ENCODE measurements at places on chromosomes 1 and 21.
A peak's percentile ranks its signal among the peaks of the same experiment; 100 is the strongest.

DNA sequence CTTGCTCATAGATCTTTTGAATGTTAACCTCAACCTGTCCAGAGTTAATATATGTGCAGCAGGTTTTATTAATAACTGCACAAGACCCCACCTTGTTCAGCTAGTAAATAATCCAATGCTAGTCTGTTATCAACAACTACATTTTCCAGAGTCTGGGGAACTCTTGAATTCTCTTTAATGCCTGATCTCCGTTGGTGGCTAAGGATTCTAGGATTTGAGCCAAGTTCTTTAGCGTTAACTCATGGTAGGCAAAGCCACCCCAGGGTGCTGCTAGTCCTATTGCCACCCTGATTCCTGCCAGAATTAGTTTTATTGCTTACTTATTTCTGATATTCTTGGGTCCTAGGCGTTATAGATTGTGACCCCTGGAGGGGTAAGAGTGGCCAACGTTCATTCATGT, 12.8 kb downstream of the BACE2 start:
- DNase-seq: no peak

DNA sequence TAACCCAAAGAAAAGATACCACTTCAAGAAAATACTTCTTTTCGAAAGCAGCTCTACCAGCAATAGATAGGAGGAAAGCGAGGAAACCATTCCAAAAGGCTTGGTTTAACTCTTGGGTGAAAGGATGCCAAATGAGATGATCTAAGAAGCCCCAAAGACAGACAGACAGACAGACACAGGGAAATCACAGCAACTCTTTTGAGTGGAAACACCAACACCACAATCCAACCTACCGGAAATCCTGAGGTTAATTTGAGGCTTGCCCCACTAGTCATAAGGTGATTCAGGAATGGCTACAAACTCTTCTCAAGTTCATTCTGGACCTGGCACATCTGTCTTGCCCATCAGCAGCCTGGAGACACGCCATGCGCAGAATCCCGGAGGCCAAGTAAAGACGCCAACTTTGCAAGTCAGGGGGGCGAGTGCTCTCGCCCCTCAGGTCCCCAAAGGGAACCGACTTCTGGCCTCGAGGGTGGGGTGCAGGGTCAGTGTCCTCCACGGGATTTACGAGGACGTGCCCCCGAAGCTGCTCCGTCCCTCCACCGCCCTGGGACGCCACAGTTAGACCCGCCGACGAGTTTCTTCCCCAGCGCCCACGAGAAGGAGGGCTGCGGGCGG, 778 bp downstream of the EVI5 start:
- DNase-seq: peak; percentile 71

GRCh38 chr1:67570486-67571143, 114.4 kb upstream of the GADD45A start:
- no peak for DNase-seq

DNA sequence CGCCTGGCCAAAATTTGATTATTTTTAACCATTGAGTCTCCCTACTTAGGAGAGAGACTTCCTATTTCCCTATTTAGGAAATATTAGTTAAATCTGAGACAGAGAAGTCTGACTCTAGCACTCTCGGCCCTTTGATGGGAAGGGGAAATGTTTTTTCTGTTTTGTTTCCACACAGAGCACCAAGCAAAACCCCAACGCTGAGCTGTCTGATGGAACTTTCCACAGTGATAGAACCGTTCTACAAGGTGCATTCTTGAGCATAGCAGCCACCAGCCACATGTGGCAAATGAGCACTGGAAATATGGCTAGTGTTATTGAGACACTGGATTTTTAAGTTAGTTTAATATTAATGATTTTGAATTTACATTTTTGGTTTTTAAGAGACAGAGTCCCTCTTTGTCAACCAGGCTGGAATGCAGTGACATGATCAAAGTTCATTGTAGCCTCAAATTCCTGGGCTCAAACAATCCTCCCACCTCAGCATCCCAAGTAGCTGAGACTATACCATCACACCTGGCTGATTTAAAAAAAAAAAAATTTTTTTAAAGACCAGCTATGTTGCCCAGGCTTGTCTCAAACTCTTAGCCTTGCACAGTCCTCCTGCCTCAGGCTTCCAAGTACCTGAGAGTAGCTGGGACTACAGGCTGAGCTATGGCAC, 77.3 kb upstream of the GALNT2 start:
- no peak for DNase-seq

GRCh38 chr1:222732216-222733159, 4.5 kb upstream of the FAM177B start:
- no peak for DNase-seq

DNA sequence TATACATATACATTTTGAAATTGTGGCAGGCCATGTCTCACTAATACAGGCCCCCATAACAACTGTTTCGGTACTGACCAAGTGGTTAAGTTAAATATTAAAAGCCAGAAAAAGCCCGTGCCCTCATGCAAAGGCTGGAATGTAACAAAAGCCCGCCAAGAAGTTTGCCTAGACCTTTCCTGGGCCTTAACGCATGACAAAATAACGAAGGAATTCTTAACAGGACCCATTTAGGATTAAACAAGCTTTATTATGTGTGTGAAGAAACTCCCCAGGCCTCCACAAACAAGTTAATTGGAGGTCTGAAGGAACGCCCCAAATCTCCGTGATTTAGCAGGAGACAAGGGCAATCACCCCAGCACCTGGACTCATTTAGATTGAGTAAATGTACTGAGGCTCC, 42.4 kb downstream of the TNFSF4 start:
- no peak for DNase-seq

DNA sequence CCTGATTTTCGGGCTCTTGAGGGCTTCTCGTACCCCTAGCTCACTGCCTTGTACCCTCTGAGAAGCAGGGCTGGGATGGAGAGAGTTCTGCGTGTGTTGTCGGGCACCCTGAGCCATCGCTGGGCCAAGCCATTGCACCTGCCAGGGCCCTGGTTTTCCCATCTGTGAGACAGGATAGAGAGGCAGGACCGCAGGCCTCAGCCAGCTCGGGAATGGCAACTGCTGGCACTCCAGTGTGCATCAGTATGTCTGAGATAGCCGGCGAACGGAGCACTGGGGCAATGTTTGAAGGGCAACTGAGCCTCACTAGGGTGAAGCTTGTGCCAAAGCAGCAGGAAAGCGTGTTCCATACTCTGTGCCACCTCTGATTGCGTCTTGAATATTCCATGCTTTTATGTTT, 66.9 kb downstream of the TENT5C start:
- no peak for DNase-seq

GRCh38 chr1:6724517-6725141, 23.0 kb upstream of the DNAJC11 start:
- DNase-seq: no peak

GRCh38 chr1:10063878-10064277, 31.1 kb downstream of the UBE4B start:
- no peak for DNase-seq

DNA sequence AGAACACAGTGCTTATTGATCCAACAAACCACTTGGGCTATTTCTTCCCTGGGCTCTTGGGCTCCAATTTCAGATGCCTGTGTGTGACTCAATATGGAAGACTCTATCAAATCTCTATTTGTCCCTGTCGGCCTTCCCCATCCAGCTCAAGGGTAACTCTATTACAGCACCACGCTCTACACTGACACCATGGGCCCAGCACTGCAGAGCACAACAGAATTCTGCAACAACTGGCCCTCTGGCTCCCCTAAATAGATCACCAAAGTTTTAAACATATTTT, 51.7 kb downstream of the CAPZB start:
- no peak for DNase-seq

DNA sequence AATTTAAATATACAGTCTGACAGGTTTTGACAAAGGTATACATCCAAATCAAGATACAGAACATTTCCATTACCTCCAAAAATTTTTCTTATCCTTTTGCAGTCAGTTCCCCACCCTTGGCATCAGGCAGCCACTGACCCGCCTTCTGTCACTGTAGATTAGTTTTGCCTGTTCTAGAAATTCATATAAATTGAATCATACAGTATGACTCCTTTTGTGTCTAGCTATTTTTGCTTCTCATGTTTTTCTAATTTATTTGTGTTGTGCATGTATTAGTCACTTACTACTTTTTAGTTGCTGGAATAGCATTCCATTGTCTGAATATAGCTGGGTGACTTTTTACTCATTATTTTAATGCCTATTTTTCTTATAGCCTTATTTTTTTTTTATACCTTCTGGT, 3.8 kb downstream of the UTP25 start:
- no peak for DNase-seq

GRCh38 chr21:14926186-14926585, 138.6 kb downstream of the NRIP1 start:
- no peak for DNase-seq

DNA sequence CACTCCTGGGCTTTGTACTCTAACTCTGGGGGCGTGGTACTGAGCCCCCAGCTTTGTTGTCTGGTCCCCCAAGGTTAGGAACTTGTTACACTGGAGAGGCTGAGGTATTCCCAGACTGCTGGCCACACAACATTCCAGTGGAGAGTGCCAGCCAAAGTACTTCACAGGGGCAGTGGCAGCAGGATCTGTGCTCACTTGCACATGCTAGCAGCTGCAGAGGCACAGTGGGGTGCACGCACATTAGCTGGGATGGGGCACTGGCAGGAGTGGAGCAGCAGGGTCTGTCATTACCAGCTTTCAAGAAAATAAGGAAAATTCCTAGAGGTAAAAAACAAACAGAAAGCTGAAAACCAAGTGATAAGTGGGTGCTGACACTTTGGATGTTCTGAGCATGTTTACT, 31.0 kb downstream of the ZNF691 start:
- no peak for DNase-seq

GRCh38 chr1:113538225-113538624, 147.9 kb downstream of the MAGI3 start:
- DNase-seq: no peak

DNA sequence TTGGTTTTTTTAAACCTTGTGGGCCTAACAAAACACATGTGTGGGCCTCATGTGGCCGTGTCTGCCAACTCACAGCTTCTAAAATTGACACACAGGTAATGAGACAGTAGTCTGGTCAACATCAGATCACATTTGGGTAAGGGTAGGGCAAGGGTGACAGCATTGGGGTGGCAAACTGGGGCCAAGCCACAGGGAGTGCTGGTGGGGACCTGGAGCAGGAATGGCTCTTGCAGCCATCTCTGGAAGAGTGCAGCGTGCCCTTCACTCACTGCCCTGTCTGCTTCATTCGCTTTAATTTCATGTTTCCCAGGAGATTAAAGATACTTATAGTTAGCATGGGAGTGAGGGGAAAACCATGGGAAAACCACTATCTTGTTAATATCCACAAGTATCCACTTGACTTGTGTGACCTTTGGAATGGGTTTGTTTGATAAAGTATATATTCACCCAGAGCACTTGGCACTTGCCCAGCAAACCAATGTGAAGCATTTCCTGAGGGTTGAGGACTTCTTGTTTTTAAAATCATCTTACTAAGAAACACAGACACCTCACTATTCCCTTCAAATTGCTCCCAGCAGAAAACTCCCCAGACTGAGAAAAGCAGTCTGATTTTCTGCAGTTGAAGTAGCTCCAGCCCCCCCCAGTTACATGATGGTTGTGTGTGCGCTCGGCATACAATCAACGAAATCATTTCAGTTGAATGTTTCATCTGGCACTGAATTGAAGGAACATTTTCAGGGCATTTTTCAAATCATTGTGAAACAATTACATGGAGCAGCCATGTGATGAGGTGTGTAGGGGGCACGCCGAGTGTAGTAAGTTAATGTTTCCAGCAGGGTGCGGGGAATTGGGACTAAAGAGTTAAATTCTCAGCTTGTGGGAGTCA, 175.7 kb downstream of the VPS13D start:
- no peak for DNase-seq

GRCh38 chr1:26697978-26698849, 2.4 kb downstream of the ARID1A start:
- DNase-seq: peak; percentile 78

Data from retina (tissue), 1 donor.